ENCODE measurements at places on chromosomes 5 and 9.
A peak's percentile ranks its signal among the peaks of the same experiment; 100 is the strongest.

GRCh38 chr5:139146809-139147482, 51.2 kb downstream of the SIL1 start:
- ATAC-seq: no peak

GRCh38 chr5:169289520-169289919, 11.4 kb downstream of the SLIT3 start:
- ATAC-seq: peak; percentile 46

GRCh38 chr9:133929599-133929998, 62.5 kb downstream of the VAV2 start:
- no peak for ATAC-seq

GRCh38 chr5:143767162-143767561, 44.8 kb upstream of the HMHB1 start:
- ATAC-seq: no peak

DNA sequence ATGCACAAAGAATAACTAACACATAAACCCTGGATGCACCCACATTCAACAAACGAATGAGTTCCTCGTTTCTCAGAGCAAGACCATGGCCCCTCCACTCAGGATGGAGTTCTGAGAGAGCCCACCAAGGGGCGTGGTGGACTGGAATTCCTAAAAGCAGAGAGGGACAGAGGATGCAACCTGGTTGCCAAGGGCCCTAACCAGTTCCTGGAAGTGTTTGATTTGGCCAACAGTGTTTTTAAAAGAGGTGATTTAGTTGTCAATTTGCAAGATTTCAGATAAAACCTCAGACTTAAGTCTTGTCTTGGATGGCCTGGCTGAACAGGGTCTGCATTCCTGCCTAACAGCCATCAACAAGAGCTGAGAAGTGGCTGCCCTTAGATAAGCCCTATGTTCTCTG, 34.4 kb downstream of the GLRA1 start:
- no peak for ATAC-seq

DNA sequence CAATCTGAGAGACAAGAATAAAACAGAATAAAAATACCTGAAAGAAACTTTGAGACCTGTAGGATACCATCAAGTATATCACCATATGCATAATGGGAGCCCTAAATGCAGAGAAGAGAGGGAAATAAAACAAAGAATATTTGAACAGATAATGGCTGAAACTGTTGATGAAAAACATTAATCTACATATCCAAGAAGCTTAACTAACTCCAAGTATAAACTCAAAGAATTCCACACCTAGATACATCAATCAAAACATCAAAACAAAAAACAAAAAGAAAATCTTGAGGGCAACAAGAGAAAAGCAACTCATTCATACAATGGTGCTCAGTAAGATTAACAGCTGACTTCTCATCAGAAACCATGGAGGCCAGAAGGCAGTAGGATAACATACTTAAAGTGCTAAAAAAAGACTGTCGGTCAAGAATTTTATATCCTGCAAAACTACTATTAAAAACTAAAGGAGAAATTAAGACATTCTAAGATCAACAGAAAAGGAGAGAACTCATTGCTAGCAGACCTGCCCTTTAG, 101.6 kb downstream of the FOXD1 start:
- ATAC-seq: no peak

- ATAC-seq: no peak
These were observed 147.2 kb downstream of the PDE4D start for GRCh38 chr5:59746241-59746765.

DNA sequence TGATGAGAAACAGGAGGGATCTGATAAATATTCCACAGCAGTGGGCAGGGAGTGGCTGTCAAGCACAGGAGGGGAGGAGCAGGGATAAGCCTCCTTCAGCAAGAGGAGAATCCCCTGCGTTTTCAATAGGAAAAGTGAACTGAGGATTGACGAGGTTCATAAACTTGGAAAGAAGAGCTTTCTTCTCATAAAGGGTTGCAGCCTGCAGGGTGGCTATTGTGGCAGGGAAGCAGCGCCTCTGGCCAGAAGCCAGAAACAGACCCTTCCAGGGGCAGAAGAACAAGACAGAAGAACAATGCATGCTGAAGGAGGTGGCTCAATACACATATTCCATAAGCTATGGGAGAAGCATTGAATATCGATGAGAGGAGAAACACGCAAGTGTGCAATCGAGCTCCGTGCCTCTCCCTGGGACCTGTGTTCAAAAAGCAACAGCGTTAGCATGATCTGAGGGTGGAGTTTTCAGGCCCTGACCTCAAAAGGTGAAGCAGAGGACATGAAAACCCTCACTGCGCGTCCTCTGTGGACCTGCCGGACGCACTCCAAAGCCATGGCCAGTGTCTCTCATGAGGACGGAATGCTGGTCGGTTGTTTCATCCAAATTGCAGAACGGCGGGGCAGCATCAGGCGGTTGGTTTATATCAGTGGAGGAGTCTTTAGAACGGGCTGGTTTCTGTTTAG, 67.6 kb downstream of the ANKRD33B start:
- no peak for ATAC-seq

- peak; percentile 50 for ATAC-seq
These were observed 4.1 kb downstream of the PTGS1 start for GRCh38 chr9:122374885-122375420.

DNA sequence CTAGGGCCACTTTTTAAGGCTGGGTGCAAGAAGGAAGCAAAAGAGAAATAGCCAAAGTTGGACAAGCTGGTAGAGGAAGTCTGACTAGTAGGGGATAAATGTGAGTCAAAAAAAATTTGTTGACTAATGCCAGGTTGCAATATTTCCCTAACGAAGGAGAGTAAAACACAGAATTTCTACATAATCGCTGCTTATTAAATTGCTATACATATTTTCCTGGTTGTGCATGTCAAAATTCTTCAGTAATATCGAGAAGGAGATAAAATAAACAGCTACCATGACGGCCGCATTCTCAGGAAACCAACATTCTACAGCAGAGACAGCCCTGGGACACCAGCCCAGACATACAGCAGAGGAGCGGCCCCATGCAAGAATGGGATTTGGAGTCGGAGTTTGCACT, 148.3 kb downstream of the ESM1 start:
- no peak for ATAC-seq

- peak; percentile 40 for ATAC-seq
These were observed 390.3 kb downstream of the GADD45G start for GRCh38 chr9:89994988-89995613.

DNA sequence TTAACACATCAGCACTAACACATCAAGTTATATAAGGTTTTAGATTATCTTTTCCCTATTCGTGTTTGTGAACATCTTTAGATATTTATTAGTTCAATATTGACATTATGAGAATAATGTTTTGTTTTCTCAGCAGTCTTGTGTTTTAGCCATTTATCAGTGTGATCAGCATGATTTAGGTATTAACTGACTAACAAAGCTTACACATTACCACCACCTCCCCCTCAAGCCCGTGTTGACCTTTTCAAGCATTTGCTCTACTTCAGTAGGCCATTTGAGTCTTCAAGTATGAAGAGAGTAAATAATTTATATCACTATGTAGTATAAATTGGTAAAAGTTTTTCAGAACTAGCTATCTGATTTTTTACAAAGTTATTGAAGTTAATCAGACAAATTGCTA, 6.9 kb downstream of the PBX3 start:
- ATAC-seq: no peak

GRCh38 chr9:36148311-36149051, 11.9 kb downstream of the GLIPR2 start:
- peak; percentile 85 for ATAC-seq

- ATAC-seq: no peak
These were observed 120.5 kb downstream of the C5orf15 start for GRCh38 chr5:133847886-133848285.

DNA sequence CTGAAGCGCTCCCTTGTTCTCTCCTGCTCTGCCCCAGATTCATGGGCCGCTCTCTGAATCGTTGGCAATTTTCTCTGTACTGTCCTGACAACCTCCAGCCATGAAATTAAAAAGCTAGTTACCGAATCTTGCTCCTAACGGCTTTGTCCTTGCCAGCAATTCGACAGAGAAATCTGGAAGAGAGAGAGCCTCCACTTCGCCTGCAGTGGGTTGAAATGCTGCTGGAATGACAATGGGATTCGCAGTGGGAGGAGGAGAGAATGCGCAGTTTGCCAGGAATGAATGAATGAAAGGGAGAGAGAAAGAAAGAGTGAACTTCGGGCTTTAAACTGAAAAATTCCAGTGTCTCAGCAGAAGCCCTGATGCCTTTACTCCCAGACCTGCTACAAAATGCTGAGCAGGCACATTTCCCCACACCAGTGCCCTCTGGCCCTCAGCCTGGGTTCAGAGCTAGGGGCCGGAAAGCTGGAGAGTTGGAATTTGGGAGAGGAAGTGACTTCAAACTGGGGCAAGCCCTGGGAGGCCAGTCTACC, 11.5 kb upstream of the BOD1 start:
- peak; percentile 25 for ATAC-seq

DNA sequence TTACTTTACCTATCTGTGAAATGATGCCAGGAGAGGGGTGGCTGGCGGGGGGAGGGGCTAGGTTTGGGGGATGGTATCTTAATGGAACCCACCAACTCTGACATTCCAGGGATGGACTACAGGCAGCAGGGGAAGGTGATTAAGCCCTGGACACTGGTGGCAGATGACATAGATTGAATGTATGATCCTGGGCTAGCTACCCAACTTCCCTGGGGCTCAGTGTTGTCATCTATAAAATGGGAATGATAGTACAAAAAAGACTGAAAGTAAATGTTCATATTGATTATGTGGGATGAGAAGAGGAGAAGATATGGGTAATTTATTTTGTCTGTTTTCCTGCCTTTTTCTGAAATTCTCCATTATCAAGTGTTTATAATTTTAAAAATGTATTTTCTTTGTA, 6.2 kb downstream of the CORO2A start:
- ATAC-seq: no peak

DNA sequence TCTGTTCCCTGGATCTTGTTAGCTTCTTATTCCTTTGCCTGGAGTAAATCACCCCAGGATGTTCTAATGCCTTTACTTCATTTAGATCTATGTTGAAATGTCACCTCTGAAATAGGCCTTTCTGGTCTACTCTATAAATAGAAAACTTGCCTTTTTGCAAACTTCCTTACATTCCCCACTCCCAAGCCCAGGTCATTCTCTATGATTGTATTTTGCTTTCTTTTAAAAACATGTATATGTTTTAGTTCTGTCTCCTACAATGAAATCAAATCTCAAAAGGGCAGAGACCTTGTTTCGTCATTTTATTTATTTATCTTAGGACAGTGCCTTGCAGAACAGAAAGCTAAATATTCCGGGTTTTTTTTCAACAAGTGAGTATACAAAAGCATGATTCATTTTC, 1657.7 kb upstream of the C9orf72 start:
- no peak for ATAC-seq

DNA sequence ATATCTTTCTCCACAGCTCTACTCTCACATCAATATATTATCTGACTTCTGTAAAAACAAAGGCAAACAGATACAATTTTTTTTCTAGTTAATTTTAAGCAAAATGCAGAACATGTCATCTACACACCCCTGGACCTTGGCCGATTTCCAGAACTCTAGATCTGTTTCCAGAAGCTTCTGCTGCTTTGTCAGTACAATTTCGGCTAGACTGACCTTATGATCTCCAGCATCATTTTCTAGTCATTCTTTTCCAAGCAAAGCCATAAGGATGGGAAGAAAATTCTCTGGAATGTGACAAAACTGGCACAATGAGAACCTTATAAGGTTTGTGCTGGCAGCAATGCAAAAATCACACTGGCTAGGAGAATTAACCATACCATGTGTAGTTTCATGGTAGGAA, 132.8 kb upstream of the MPDZ start:
- ATAC-seq: no peak

DNA sequence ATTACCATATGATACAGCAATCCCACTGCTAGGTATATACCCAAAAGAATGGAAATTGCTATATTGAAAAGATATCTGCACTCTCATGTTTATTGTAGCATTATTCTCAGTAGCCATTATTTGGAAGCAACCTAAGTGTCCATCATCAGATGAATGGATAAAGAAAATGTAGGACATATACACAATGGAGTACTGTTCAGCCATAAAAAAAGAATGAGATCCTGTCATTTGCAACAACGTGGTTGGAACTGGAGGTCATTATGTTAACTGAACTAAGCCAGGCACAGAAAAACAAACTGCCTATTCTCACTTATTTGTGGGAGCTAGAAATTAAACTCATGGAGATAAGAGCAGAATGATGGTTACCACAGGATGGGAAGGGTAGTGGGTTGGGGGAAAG, 63.1 kb upstream of the TTC23L start:
- ATAC-seq: no peak

GRCh38 chr5:172274951-172275753, 8.4 kb downstream of the UBTD2 start:
- ATAC-seq: no peak

DNA sequence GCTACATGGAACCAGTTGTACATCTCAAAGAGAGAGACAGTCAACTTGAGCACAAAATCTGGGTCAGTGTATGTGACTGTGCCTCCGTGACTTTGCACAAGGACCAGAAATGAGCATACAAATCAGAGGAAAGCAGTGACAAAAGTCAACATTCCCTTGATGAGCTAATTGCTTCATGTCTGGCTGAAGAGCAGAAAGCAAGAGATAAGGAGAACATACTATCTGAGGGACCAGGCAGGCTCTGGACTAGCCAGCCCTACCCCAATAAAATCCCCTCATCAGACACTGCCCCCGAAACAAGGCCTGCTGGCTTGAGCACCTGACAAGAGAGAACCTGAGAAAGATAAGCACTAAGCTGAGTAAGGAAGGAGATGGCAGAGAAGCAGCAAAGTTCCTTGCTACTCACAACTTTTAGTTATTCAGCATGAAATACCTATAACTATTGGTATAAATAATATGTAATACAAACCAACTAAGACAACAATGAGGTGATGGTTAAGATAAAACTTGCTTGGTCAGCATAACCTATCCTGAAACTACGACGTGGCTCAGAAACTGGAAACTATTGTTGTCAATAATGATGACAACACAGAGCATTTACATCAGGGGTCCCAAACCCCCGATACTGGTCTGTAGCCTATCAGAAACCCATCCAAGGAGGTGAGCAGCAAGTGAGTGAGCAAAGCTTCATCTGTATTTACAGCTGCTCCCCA, 9.5 kb downstream of the SIL1 start:
- ATAC-seq: no peak

DNA sequence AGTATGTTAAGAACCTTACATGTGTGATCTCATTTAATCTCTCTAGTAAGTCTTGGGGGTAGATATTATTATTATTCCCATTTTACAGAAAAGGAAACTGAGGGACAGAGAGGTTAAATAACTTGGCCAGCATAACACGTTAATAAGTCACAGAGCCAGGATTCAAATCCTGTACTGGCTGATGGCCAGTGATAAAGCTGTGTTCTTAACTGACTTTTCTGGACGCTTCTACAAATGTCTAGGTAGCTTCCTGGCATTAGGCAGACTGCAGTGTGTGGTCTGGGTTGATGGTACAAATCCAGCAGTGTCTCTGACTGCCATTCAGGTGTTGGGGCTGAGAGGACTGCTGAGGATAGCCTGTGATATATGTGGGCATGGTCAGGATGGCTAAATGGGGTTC, 125.8 kb upstream of the CXCL14 start:
- no peak for ATAC-seq

All from motor neuron (in vitro differentiated cells).